ENCODE measurements at places on chromosomes 13 and 19.

GRCh38 chr19:16822648-16823047 is 6.5 kb upstream of the SIN3B start:
- no peak for DNase-seq

DNA sequence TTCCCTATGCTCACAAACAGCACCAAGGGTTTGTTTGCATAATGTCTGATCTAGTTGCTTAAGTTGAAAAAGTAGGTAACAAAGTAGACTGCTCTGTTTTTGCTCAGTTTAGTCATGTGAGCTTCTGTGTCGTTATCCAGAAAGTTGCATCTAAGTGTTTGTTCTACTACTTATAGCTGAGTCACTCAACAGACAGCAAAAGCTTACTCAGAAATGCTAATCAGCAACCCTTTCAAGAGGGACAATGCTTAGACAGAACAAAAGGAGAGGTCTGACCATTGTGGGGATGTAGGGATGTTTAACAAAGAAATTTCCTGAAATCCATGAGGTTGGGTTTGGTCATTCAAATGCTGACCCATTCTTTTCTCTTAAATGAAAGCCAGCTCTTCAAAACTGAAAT is 106.4 kb downstream of the ATP8A2 start:
- no peak for DNase-seq

DNA sequence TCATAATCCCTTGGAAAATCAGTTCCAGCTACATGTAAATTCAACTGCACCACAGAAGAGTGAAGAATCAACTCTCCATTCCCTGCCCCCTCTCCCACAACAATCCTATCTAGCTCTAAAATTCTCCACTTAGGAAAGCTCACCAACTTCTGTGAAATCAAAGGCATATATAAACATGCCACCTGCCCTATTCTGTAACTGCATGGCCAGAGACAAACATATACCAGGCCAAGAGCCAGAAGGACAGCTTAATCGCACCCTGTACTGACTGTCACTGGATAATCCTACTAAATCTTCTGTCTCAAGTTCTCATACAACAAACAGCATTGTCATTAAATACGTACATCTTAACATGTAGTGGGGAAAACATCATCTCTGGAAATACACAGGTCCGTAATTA is 58.2 kb upstream of the EEF1AKMT1 start:
- DNase-seq: no peak

- DNase-seq: no peak
Observed at GRCh38 chr13:30918662-30919405, 12.8 kb downstream of the MEDAG start.
